ENCODE measurements at places on chromosomes 7 and 10.

DNA sequence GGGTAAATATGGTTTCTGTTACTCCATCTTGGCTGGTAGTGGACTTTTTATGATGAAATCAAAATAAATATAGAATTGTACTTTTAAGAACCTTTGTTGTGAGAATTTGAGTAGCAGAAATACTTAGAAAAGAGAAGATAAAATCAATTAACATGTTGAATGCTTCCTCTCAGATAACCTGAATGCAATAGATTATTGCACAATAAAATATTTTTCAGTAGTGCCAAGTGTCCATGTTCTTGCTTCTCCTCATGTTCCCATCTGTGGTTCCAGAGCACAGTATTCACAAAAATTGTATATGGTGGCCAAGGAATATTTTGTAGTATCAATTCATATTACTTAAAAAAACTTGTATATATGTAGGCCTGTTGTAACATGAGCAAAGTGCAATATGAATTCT lies 45.9 kb upstream of the IFRD1 start:
- no peak for DNase-seq

DNA sequence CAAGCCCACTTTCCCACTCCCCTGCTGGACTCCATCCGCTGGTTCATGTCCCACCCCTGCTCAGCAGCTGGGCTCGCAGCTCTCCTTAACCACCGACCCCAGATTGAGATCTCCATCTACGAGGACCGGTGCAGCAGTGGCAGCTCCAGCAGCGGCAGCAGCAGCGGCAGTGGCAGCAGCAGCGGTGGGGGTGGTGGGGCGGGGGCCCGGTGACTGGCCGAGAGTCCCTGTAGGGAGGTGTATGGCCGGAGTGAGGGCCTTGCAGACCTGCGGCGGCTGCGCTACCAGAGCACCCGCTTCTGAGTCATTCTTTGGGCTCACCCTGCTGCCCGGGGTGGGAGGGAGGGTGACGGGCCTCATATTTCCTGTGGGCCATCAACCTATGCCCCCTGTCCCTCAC lies 15.8 kb downstream of the GOLGA7B start:
- DNase-seq, result no peak

GRCh38 chr10:29703271-29703670 lies 68.5 kb upstream of the SVIL start:
- peak; percentile 84 for DNase-seq

DNA sequence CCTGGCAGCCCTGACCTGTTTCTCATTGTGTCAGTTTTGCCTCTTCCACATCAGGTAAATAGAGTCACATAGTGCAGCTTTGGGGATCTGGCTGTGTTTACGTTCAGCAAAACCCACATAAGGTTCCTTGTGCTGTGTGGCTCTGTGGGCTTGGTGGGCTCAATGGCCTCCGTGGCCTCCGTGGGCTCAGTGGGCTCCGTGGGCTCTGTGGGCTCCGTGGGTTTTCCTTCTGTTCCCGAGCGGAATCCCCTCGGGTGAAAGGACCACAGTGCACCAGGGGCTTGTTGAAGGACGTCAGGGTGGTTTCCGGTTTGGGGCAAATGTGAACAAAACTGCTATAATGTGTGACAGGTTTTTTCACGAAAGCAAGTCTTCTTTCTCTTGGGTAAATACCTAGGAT lies 12.5 kb upstream of the DPYSL4 start:
- DNase-seq, result no peak

- no peak for DNase-seq
Observed at GRCh38 chr7:151600331-151600730, 80.6 kb upstream of the RHEB start.

- no peak for DNase-seq
Observed at GRCh38 chr10:48777110-48777509, 92.4 kb downstream of the WDFY4 start.

DNA sequence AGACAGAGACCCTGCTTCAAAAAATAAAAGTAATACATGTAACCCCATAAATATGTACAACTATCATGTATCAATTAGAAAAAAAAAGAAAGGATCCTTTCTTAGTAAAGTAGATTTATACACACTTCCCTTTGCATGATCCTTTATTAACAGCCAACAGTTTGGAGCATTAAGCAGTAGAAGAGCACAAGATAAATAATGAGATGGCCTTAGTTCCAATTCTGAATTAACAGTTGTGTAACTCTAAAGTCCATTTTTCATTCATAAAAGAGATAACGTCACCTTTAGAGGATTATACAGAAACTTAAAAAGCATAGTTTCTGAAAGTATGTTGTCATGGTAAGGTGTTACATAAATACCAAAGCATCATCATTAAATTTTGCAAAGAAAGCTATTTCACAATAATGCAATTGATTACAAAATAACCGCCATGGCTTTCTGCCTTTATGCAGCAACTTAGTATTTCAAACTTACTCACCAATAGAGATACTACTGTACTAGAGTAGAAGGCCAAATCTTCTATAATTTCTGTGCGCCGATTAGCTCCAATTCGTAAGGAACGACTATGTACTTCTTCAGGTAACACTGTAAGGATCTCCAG lies 40.3 kb downstream of the TNPO3 start:
- DNase-seq, result no peak

GRCh38 chr7:31873816-31874597 lies 187.0 kb downstream of the PPP1R17 start:
- DNase-seq, result no peak

DNA sequence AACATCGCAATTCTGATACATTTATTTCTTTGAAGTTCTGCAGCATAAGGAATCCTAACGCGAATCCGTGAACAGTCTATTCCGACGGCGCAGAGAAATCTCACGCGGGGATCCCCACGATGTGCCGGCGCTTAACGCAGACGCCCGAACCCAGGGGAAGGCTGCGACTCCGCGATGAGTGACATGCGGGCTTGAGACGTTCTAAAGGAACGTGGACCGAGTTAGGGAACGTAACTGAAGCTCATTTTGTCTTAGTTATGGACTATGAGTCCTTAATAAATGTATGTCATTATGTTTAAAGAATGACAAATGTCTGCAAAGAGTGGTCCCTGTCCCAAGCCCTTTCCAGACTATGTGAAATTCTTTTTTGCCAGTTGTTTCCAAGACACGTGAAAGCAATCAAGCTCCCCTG lies 995 bp upstream of the PARD3 start:
- no peak for DNase-seq

All from NCI-H2171 treated with DMSO at 0.1 percent for 48 hours (cell line).